NCI-H446 (cell line): ENCODE measurements at places on chromosomes 5 and 9.

GRCh38 chr5:124301850-124302249, 444.6 kb downstream of the ZNF608 start:
- no peak for DNase-seq

- DNase-seq: peak; percentile 65
Observed at GRCh38 chr9:89635816-89636215, 31.0 kb downstream of the GADD45G start.

GRCh38 chr5:41790038-41790776, 80.0 kb downstream of the OXCT1 start:
- DNase-seq: no peak

- DNase-seq: no peak
Observed at GRCh38 chr5:171236651-171237050, 72.4 kb upstream of the TLX3 start.

- DNase-seq: peak; percentile 5
Observed at GRCh38 chr5:157827423-157827822, 31.5 kb downstream of the CLINT1 start.

GRCh38 chr9:129748249-129748648, 4.6 kb downstream of the PTGES start:
- no peak for DNase-seq

DNA sequence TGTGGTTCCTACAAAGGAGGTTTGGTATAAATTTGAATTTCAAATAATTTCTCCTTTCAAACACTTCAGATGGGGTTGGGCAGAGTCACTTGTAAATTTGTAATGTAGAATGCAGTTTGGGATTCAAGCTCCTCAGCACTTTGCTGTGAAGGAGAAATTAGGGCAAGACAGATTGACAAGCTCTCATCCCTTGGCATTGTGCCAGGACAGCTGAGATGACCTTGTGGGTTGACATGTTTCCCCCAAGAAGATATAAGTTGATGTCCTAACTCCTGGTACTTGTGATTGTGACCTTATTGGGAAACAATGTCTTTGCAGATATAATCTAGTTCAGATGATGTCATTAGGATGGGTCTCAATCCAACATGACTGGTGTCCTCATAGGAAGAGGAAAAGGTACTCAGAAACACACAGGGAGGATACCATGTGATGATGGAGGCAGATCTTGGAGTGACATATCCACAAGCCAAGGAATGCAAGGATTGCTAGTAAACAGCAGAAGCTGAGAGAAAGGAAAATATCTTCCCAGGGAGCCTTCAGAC, 408.3 kb downstream of the MED10 start:
- DNase-seq: no peak

DNA sequence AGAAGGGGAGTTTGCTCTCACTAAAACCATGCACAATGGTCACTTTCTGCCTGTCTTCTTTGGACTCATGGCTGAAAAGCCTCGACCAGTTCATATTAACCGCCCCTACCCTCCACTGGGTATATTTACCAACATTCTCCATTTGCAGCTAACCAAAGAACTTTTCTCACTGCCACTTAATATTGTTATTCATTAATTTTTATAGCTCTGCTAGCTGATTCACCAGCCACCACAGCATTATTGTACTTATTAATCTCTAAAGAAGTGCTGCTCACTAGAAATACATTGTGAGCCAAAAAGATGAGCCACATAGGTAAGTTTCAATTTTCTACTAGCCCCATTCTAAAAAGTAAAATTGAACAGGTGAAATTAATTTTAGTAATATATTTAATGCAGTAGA, 33.4 kb upstream of the SMIM32 start:
- no peak for DNase-seq

- no peak for DNase-seq
Observed at GRCh38 chr9:21160178-21160577, 6.3 kb downstream of the IFNA21 start.

DNA sequence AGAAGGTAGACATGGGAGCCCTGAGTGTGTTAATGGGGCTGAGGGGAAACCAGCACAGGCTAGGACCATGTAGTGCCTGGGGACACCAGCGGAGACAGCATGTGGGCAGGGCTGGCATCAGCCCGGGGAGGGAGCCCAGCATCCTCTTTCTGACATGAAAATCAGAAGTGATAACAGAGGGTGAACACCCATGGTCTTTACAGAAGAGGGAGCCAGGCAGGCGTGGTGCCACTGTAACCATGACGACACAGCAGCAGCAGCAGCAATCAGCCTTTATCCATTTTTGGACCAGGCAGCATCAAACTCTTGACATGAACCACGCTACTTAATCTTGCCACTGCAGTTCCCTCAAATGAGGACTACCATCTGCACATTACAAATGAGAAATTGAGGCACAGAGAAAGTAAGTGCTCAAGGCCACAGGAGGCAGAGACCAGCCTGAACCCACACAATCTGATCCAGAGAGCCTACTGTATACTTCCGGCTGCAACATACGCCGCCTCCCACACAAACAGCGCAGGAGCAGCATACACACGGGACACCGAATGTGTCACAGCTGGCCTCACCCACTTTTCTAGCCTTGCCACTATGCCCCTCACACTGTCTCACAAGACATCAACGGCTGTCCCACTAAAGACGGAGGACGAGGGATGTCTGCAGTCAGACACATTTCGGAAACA, 23.8 kb downstream of the CAMSAP1 start:
- DNase-seq: no peak

DNA sequence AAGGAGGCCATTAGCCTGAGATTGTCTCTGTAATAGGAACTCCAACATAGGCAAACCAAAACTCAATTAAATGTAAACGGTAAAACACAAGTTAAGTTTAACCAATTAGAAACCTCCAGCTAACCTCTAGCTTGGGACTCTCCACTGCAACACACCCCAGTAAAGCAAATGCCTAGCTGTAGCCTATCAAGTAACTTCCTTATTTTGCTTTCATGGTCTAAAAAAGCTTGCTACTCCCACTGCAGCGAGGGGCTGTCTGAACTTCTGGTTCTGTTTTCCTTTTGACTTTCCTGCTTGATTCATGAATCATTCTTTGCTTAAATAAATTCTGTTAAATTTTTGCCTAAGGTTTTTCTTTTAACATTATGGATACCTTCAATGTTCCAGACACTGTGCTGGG, 24.4 kb upstream of the C5orf46 start:
- DNase-seq: no peak

DNA sequence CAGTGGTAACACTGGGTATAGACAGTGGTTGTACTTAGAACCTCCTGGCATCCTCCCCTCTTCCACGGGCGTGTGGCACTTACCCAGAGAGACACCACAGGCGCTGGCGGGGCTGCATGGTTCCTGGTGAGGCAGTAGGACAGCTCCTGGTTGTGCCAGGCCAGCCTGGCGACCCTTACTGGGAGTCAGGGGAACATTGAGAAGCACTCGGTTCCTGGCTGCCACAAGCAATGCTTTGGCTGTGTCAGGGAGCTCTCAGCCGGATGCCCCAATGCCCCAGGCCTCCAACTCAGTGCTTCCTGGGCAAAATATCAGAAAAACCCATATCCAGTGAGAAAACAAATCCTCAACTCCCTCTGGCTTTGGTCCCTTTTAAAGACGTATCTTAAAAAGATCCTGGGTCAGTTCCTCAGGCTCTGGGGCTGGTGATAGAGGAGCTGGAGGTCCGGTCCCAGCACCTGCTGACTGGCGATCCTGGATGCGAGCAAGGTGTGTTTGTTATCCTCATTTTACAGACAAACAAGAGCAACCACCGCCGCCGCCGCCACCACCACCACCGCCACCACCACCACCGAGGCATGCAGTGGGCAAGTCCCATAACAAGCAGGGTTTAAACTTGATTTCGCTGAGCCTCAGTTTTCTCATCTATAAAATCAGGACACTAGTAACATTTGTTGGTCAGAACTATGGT, 4.2 kb downstream of the NKX2-5 start:
- DNase-seq: no peak

DNA sequence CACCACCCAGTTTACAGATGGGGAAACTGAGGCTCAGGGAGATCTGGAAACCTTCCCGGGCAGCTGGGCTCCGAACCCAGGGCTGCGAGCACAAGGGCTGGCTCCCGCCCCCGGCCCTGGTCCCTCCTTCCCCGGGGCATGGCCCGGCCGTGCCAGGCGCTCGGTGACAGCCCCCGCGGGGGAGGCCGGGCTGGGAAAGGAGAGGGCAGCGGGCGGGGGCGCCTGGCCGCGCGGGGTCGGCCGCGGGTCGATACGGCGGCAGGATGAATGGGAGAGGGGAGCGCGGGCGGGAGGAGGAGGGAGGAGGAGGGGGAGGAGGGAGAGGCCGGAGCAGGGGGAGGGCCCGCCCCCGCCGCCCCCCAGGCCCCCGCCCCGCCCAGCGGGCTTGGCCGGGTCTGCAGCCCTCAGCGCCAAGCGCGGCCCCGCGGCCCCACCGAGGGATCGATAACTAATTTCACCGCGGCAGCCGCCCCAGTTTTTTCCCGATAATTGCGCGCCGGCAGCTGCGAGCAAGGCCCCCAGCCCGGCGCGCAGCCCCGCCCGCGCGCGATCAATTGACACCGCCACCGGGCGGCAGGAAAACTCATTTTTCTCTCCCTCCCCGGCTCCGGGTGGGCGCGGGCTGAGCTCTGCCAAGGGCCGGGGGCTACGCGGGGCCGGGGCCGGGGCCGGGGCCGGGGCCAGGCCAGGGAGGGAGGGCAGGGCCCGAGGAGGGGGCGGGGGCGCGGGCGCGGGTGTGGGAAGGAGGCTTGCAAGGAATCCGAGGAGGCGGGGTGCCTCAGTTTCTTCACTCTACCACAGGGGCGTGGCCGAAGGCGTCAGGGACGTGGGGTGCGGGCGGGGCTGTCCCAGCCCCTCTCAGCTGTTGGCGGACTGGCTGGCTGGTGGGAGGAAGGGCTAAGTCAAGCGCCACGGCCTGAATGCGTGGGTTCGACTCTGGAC, 52.1 kb downstream of the C9orf50 start:
- DNase-seq: no peak
